A172 (cell line): ENCODE measurements at places on chromosomes 2 and 18. TPM values are rescaled to one million over a fixed set of nuclear protein-coding genes. Genes with fewer than 3 reads are reported as not detected.

- DNase-seq = no peak
These were observed 20.6 kb upstream of the UBE2E3 start for GRCh38 chr2:180959787-180960186.

Gene LDLRAD4
- total RNA-seq = 5.7 and 8.9 TPM in 2 replicates

DNA sequence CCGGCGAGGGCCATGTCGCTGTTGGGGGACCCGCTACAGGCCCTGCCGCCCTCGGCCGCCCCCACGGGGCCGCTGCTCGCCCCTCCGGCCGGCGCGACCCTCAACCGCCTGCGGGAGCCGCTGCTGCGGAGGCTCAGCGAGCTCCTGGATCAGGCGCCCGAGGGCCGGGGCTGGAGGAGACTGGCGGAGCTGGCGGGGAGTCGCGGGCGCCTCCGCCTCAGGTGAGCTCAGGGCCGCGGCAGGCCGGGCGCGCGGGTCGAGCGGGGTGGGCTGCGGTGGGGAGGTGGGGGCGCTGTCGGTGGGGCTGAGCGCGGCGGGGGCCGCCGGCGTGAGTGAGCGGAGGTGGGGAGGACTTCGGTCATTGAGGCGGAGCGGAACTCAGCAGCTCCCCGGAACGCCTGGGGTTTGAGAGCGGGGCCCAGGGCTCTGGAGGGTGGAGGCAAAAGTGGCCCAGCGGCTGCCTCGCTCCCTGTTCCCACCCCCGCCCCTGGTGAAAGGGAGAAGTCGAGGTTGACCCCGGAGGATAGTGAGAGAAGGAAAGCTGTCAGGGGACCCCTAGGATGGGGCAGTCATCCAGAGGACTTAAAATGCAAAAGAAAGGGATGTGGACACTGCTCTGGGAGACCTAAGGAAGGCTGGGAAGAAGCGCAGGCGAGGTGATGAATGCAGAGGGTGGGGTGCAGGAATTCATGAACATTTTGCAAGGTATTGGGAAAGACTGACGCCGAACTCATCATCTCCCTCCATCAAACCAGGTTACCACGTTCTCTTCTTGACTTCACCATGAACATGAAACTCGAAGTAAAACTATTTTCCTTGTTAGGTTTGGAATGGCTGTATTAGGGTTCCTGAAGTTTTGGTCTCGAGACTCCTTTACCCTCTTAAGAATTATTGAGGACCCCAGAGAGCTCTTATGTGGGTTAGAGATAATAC lies 633 bp downstream of the MALT1 start:
- no peak for DNase-seq

Gene DSC1
- not detected in 2 replicates for total RNA-seq

DNA sequence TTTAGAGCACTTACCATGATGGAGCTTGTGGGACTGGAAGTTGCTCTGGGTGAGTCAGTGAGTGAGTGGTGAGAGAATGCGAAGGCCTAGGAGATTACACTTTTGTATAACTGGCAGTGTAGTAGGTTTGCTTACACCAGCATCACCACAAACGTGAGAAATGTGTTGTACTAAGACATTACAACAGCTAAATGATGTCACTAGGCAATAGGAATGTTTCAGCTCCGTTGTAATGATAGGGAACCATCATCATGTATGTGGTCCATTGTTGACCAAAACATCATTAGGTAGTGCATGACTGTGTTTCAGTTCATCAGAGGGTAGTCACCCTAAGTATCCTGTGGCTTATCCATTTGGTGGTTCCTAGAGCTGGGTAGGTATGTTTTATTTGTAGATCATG lies 11.9 kb downstream of the ZNF407 start:
- DNase-seq = no peak

Gene HRH4
- total RNA-seq = not detected in 2 replicates

Gene CYP27C1
- total RNA-seq = 1.1 and 3.0 TPM in 2 replicates

Gene MC5R
- total RNA-seq = 6.7 and 7.5 TPM in 2 replicates

DNA sequence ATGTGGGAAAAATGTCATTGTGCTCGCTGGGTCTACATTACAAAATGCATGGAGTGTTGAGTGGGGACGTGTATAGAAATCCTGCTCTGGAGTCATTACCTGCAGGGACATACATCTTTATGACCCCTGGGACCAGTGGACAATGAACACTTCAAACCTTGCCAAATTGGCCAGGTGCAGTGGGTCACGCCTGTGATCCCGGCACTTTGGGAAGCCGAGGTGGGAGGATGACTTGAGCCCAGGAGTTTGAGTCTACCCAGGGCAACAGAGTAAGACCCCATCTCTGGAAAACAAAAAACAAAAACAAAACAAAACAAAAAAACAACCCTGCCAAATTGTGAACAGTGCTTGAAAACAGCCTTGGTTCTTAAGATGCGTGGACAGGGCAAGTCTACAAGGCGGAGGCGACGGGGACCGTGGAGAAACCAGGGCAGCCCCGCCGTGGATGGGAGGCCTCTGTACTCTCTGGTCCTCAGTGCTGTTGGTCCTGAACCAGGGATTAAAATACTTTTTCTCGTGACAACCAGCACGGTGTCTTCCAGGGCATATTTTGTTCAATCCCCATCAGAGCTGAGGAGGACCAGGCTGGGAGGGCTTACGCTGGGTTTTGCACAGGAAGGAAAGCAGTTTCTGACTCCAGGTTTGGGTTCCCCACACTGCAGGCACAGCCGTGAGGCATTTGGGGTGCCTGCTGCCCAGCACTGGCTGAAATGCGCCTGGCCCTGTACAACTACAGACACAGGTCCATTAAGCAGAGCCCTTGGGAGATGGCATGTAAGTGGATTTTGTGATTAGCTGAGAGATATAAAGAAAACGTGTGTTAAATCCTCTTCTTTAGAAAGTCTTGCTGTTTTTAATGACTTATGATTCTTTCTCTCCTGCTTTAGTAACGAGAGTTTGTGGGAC lies 13.7 kb downstream of the COLEC11 start:
- no peak for DNase-seq

DNA sequence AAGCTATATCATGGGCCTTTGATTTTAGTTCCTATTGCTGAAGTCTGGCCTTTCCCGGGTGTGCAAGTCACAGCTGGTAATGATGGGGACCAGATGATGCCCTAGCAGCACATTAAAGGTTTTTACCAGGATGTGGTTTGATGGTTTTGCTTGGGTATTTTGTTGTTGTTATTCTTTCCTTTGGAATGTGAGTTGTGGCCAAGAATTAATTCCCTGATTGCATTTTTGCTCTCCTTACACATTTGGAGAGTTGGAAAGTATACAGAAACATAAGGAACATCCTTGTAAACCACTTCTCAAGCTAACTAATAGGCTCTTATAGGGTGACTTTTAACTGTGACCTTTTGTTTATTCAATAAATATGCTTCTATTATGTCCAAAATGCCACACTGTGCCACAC lies 154.1 kb upstream of the MMADHC start:
- peak; percentile 98 for DNase-seq

Gene KCNG2
- not detected in 2 replicates for total RNA-seq

GRCh38 chr2:8232871-8233270 lies 449.0 kb upstream of the ID2 start:
- DNase-seq = no peak

GRCh38 chr2:22557406-22557805 lies 827.6 kb upstream of the KLHL29 start:
- no peak for DNase-seq

- DNase-seq = no peak
These were observed 175.7 kb downstream of the ICOS start for GRCh38 chr2:204112084-204112770.

Gene B3GNT7
- total RNA-seq = 0.17 TPM in 1 of 2 replicates, not detected in the other

- no peak for DNase-seq
These were observed 75.8 kb downstream of the LONRF2 start for GRCh38 chr2:100246163-100247145.

DNA sequence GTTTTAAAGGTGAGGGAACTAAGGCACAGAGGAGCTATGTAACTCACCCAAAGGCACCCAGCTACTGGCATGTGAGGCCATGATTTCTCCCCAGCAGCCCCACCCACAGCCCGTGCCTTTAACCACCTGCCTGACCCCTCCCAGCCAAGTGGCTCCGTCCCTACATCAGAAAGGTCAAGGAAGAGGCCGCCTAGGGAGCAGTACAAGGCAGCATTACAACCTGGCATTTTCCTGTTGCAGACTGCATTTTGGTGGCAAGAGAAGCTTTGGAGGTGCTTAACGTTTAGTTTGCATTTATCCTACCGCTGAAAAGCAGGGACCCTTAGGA lies 17.5 kb downstream of the STEAP3 start:
- DNase-seq = no peak

DNA sequence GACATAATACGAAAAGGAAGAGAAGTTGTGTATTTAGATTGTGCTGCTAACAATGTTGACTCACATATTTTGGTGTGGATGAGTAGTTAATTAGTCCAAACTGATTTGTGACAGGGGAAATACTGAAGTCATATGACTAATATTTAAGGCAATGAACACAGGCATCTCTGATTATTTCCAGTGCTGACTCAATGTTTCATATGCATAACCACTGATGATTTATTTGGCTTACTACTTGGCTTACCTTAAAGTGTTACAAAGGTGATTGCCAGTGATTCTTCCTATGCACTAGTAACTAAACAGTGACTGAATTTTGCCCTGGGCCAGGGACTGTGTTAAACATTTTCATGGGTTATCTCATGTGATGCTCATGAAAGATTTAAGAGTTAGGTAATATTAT lies 722.6 kb downstream of the METTL4 start:
- DNase-seq = no peak

DNA sequence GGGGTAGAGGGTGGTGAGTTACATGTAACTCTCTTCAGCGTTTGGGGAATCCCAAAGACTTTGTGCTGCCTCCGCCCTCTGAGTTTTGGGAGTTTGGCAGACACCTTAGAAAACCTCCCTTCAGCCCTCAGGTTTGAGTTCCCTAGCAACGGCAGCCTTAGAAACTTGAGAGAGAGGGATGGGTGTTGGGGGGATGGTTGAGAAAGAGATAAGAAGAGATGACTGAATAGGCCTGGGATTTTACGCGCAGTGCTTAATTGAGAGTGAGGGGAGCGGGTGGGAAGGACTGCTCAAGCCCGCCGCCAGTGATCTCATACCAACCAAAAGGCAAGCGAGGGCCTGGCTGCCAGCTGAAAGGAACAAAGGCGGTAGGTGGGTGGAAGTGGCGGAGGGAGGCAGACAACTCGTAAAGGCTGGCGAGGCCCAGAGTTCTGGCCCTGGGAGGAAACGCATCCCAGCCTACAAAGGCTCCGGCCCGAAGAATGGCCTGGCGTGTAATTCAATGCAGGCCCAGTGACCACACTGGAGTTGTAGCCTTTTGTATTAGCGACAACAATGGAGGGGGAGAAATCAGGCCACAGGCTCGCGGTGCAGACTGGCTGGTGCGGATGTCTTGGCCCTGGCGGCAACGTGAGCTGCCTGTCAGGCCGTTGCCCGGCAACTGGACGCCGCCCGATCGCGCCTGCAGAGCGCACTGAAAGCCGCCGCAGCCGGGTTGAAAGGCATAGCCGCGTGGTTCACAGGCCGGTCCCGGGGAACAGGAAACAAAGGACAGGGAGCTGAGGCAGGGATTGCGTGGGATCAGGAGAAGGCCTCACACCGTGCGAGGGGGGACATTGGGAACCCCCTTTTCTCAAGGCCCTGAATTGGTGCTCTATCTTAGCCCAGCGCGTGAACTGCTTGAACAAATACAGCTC lies 39.9 kb upstream of the DARS1 start:
- no peak for DNase-seq

DNA sequence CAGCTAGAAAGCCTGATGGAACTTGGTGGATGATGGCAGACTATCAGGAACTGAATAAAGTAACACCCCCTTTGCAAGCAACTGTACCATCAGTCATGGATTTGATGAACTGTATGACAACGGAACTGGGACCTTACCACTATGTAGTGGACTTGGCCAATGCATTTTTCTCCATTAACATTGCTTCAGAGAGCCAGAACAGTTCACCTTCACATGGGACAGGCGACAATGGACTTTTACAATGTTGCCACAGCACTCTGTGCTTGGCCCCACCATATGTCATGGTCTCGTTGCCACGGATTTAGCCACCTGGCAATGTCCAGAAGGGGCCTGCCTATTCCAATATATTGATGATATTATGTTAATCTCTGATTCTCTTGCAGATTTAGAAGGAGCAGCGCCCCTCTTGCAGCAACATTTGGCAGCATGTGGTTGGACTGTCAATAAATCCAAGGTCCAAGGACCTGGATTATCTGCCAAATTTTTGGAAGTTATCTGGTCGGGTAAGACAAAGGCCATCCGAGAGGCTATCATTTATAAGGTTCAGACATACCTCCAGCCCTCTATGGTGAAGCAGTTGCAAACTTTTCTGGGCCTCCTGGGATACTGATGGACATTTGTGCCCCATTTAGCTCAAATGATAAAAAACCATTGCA lies 52.2 kb upstream of the ZC3H15 start:
- DNase-seq = no peak

- no peak for DNase-seq
These were observed 5.4 kb downstream of the DIS3L2 start for GRCh38 chr2:231966886-231967285.

Gene EMX1
- total RNA-seq = 0.34 and 0.50 TPM in 2 replicates

DNA sequence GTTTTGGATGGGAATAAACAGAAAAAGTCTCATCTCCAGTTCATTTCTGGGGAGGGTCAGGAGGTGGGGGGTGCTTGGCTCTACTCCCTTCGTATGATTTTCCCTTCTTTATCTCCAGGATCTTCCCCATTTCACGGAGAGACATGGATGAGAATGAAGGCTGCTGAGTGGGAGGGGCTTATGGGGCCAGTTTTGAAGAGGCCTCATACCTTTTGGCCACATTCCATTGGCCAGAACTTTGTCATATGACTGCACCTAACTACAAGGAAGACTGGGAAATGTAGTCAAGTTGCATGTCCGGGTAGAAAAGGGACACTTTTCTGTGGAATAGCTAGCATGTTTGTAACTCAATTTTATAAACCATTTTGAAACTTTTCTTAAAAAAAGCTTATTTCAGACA lies 117.6 kb downstream of the NEDD4L start:
- DNase-seq = peak; percentile 19

Gene VSNL1
- total RNA-seq = not detected in 2 replicates

Gene ZNF24
- total RNA-seq = 44.0 and 55.7 TPM in 2 replicates

- DNase-seq = no peak
These were observed 8.2 kb upstream of the DAPL1 start for GRCh38 chr2:158786897-158787296.

Gene TSPYL6
- total RNA-seq = not detected in 2 replicates

- DNase-seq = no peak
These were observed 155.5 kb downstream of the CNTNAP5 start for GRCh38 chr2:124180635-124181034.

DNA sequence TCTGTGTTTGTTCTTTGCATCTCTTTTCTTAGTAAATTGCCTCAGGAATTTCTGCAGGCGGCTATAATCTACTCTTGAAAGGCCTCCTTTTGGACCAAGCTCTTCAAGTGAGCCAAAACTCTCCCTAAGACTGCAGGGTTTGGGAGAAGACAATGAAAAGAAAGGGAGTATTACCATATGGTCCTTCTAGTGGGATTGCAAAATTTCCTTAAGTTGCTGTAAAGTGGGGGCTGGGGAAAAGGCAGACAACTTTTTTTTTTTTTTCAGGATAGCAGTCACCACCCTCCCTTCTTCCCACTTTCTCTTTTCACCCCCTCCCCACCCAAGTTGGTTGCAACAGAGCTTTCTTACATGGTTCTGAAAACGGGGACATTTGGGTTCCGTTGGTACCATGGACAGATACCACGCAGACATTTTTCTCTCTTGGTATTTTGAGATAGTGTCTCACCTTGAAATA lies 183.7 kb downstream of the FHOD3 start:
- DNase-seq = no peak

- no peak for DNase-seq
These were observed 34.5 kb upstream of the LRRC30 start for GRCh38 chr18:7196421-7196820.

- no peak for DNase-seq
These were observed 73.2 kb downstream of the LRRFIP1 start for GRCh38 chr2:237700512-237701032.

- no peak for DNase-seq
These were observed 656.8 kb downstream of the METTL4 start for GRCh38 chr18:1914489-1914888.
